GM03348 (cell line): ENCODE measurements at places on chromosomes 16 and 17.

DNA sequence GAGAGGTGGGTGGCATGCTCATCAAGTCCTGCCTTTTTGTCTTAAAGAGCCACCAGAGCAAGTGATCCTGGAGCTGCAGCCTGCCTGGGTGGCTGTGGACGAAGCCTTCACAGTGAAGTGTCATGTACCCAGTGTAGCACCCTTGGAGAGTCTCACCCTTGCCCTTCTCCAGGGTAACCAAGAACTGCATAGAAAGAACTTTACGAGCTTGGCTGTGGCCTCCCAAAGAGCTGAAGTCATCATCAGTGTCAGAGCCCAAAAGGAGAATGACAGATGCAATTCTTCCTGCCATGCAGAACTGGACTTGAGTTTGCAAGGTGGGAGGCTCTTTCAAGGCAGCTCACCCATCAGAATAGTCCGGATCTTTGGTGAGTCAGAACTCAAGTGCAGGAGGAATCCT is 14.2 kb downstream of the CSH2 start:
- no peak for DNase-seq

GRCh38 chr16:7304279-7304678 is 28.4 kb upstream of the RBFOX1 start:
- DNase-seq = no peak

DNA sequence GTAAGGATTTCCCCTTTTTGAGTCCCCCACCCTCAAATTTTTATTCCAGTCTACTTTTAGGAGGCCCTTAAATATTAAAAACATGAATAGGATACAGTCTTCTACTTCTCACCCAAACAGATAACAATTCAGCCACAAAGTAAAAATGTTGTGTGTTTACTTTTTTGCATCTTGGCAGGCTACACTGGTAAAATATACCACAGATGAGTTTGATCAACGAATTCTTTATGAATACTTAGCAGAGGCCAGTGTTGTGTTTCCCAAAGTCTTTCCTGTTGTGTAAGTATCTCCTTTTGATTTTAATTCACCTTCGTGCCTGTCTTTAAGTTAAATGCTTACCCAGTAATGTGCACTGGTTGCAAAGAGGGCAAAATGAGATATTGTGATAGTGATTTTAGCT is 34.4 kb upstream of the RAB11FIP4 start:
- no peak for DNase-seq

DNA sequence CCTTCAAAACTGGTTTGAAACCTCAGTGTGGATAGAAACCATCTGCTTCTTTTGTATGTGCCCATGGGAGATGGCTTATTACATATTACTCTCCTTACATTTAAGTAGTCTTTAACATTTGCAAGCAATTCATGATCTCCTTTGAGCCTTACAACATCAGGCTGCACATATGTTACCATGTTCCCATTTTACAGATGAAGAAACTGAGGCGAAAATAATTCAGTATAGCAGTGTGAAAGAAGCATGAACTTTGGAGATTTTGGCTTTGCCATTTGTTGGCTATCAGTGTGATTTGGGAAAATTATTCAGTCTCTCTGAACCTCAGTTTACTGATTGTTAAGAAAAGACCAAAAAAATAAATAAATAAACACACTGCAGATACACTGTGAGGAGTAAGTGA is 15.7 kb downstream of the GNAO1 start:
- no peak for DNase-seq

GRCh38 chr16:85916141-85916890 is 17.4 kb downstream of the IRF8 start:
- DNase-seq = no peak

- DNase-seq = no peak
Observed at GRCh38 chr17:48148854-48149786, 41.6 kb downstream of the SNX11 start.

DNA sequence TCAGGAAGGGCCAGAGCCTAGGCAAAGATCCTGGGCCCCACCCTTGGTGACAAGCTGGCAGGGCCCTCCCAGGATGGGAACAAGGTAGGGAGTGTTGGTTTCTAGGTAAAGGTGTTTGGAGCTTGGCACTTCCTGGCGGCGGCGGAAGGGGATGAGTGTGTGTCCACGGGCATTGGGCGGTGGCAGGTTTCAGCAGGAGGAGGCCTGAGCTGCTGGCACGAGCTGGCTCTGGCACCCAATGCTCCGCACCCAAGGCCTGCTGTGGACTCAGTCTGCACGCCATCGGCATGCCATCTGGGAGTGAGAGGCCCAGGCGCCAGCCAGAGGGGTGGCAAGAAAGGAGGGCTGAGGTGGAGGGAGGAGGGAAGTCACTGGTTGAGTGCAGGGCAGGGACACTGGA is 46.9 kb upstream of the TAC4 start:
- no peak for DNase-seq

- DNase-seq = no peak
Observed at GRCh38 chr17:27366437-27366836, 72.5 kb downstream of the WSB1 start.

DNA sequence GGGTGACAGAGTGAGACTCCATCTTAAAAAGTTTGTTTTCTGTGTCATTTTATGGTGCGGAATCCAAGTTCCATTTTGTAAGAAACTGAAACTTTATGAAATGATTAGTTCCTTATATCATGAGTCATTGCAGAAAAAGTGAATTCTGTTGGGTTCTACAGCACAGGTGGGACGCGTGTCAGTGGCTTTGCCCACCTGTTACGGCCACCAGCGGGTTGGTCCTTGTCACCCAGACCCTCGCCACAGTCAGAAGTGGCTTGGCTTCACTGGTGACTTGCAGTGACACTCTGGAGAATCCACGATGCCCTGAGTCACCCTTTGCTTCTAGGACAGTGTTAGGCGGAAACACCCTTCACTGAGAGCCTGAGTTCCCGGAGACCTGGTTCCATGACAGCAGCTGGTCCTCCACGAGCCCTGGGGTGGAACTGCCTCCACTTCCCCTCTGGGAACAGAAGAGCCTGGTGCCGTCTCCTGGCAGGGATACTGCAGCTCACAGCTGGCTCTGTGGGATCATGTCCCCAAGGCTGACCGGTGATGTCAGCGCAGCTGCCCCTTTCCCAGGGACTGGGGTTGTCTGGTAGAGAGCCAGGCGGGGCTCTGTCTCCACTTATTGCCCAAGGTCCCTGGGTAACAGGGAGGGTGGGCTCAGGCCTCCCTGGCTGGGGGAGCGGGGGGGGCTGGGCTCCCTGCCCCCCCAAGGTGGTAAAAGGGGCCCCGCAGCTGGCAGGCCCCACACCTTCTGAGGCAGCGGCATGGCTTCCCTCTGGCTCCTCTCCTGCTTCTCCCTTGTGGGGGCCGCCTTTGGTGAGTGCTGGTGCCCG is at the start of gene CTRB1:
Gene CTRB1, plus strand, starts transcription at position 733 of the 821 bp plus-strand sequence. Its CDS starts 20 bp downstream, at position 753.
- no peak for DNase-seq

GRCh38 chr17:21164216-21164615 is 37.5 kb downstream of the DHRS7B start:
- no peak for DNase-seq

- no peak for DNase-seq
Observed at GRCh38 chr17:28735242-28735722, 6.7 kb downstream of the NEK8 start.

- DNase-seq = no peak
Observed at GRCh38 chr17:51004249-51004648, 116.4 kb downstream of the SPAG9 start.

DNA sequence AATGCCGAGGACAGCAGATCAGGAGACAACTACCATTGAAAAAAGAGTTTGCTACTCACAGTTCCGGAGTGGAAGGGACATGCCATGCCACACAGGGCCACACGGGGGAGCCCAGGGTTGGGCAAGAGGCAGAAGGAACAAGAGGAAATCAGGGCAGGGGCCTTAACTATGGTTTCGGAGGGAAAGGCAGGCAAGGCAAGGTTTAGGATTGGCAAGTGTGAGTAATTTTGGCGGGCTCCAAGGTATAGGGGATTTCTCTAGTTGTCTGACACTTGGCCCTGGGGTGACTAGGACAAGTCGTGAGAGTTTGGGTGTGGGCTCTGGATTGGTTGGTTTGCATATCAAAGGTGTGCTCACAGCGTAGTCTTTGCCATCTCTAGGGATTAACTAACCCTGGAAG is 27.0 kb upstream of the NTN1 start:
- peak; percentile 66 for DNase-seq

- peak; percentile 87 for DNase-seq
Observed at GRCh38 chr16:813204-813915, 12.8 kb upstream of the GNG13 start.

- DNase-seq = no peak
Observed at GRCh38 chr17:27531469-27531961, 75.3 kb downstream of the KSR1 start.

DNA sequence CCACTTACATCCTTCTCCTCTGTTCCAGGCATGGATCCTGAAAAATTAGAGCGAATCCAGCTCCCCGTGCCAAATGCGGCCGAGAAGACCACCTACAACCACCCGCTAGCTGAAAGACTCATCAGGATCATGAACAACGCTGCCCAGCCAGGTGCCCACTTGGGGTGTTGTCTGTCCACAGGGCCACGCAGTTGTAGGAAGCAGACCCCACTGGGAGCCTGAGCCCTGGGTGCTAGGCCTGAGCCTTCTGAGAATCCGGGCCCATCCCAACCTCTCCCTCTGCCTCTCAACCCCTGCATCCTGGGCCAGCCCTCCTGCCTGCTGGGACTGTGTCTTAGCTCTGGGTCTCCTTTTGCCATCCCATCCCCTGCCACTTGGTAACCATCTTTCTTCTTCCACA is 95.4 kb downstream of the CLEC16A start:
- DNase-seq = no peak
